ENCODE measurements at places on chromosomes 13 and 19. TPM values are rescaled to one million over a fixed set of nuclear protein-coding genes. Genes with fewer than 3 reads are reported as not detected.

DNA sequence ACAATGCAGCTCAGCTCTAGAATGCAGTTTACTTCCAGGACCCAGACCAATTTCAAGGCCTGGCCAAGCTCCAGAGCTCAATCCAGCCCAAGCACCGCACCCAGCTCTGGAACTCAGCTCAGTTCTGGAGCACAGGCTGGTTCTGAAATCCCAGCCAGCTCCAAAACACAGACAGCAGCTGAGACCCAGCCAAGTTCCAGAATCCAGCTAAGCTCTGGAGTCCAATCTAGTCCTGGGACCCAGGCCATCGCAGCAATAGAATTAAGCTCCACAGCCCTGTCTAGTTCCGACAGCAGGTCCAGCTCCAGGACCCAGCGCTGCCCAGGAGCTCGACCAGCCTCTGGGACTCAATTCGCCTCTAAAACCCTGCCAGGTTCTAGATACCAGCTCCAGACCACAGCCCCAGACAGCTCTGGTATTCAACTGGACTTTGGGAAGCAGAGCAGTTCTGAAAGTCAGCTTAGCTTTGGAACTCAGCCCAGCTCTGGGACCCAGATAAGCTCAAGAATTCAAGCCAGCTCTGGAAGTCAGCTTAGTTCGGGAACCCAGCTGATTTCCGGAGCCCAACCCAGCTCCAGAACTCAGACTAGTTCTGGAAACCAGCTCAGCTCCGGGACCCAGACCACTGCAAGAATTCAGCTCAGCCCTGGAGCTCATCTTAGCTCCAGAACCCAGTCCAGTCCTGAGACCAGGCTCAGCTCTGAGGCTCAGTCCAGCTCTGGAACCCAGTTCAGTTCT is 6.8 kb downstream of the GIPC3 start:
- no peaks in the 10 kb centered on the region for H3K4me1 ChIP-seq
- H3K4me3 ChIP-seq: no peak overlapping the region
- H3K27me3 ChIP-seq: no peaks in the 10 kb centered on the region
- H3K36me3 ChIP-seq: no peaks in the 10 kb centered on the region

The MBD3L2B gene
- total RNA-seq: not detected

DNA sequence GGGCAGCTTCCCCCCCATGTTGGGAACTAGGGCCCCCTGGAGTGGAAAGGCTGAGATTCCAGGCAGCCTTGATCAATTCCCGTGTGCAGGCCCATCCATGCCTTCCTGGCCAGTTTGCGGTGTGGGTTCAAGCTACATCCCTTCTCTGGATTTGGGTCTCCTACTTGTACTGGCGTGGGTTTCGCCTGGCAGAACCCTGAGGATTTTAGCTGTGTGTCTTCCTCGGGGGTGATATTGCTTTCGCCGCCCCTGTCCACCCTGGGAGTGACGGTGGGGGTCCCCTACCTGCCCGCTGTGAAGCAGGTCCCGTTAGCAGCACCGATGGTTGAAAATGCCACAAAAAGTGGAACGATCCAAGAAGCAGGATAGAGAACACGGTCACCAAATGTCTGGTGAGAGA is 11.4 kb downstream of the SLC7A9 start:
- H3K36me3 ChIP-seq: no peaks in the 10 kb centered on the region
- H3K4me3 ChIP-seq: no peak overlapping the region
- no peaks in the 10 kb centered on the region for H3K27me3 ChIP-seq
- no peaks in the 10 kb centered on the region for H3K4me1 ChIP-seq
- H3K27ac ChIP-seq: no peak overlapping the region
- DNase-seq: no peak

DNA sequence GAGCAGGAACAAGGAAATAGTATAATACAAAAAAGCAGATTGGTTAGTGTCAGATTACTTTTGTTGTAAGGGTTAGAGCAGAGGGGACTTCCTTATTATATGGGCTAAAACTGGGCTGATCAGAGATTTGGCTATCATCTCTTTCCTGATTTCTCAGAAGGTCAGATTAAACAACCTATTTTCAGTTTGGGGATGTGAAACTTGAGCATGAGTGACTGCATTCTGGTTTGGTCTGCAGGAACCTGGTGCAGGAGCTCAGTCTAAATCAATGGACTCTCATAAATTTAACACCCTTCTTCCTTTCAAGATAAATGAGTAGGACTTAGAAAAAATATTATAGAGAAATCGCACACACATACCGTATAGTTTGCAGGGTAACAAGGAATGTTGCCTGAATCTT is 12.9 kb upstream of the RFXAP start:
- H3K4me3 ChIP-seq: no peak overlapping the region
- H3K4me1 ChIP-seq: no peaks in the 10 kb centered on the region
- H3K27ac ChIP-seq: no peak overlapping the region
- H3K27me3 ChIP-seq: no peaks in the 10 kb centered on the region

- H3K4me1 ChIP-seq: peaks cover 2% of the 10 kb centered on the region
- peaks cover 4% of the 10 kb centered on the region for H3K36me3 ChIP-seq
- peak within 1 kb of the TSS; percentile 91 for H3K27ac ChIP-seq
- H3K4me3 ChIP-seq: peak within 1 kb of the TSS; percentile 66
- DNase-seq: peak; percentile 88
Measured at GRCh38 chr19:47483800-47484690, at the start of gene KPTN. TSS of gene KPTN (minus strand) at chr19:47484219. CDS start at chr19:47484160, 59 bp downstream.

DNA sequence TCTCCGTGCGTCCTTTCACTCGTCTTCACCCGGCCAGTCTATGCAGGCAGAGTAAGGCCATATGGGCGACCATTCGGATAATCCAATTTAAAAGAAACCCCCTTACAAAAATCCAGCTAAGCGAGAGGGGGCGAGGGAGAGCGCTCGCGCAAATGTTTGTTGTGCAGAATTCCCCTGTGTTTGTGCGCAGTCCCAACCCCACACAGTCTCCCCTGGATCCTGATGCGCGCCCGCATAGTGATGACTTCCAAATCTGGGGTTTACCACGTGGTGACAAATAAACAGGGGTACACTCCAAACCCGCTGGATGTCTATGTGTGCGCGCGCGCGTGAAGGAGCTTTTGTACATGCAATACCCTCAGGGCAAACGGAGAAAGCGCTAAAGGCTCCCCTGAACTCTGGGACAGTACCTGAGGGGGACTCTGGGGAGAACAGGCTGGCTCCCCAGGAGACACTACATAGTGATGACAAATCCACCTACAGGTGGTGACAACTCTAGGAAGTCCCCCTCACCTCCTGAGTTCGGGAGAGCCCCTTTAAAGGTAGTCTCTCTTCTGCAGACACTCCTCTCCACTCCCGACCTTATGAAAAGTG is 8.5 kb downstream of the SOX21 start:
- no peaks in the 10 kb centered on the region for H3K4me1 ChIP-seq
- H3K27ac ChIP-seq: no peak overlapping the region
- H3K36me3 ChIP-seq: no peaks in the 10 kb centered on the region
- H3K27me3 ChIP-seq: peaks cover 86% of the 10 kb centered on the region
- no peak overlapping the region for H3K4me3 ChIP-seq

DNA sequence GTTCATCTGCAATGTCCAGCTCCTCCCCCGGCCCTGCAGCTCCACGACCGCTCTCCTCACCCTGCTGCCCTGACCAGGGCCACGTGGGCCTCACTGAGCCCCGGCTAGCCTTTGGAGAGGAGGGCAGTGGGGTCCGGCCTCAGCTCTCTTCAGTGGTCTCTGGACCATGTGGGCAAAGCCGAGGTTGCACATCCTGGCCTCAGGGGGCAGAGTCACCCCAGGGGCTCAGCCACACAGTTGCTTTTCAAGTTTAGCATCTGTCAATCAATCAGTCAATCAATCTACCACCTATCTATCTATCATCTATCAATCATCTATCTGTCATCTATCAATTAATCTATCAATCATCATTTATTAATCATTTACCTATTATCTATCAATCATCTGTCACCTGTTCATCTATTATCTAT is 3.0 kb upstream of the DIRAS1 start:
- H3K36me3 ChIP-seq: no peaks in the 10 kb centered on the region
- H3K4me3 ChIP-seq: no peak overlapping the region

- no peaks in the 10 kb centered on the region for H3K4me1 ChIP-seq
- no peaks in the 10 kb centered on the region for H3K36me3 ChIP-seq
- no peak overlapping the region for H3K4me3 ChIP-seq
- DNase-seq: no peak
- H3K27me3 ChIP-seq: no peaks in the 10 kb centered on the region
Measured at GRCh38 chr19:55014714-55015113, 23.4 kb downstream of the GP6 start.

The ZNF865 gene
- 1.2 TPM for total RNA-seq

The ENOX1 gene
- total RNA-seq: 7.6 TPM

DNA sequence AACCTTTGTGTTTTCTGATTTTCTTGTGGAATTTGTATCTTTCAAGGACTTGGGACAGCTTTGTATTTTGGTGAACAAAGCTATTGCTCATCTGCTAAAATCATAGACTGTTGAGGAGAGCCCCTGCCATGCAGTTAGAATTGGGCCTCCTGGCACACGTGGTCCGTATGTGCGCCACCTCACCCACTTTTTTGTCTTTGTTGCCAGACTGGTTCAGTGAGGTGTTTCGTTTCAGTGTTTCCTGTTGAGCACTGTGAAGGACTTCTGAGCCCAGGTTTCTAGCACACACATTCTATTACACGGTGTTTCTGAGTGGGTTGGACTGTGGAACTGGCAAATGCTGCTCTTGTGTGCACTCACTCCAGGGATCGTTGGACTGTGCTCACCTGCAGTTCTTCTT is 37.6 kb upstream of the RNF113B start:
- H3K27ac ChIP-seq: peak overlapping the region; percentile 90
- H3K27me3 ChIP-seq: no peaks in the 10 kb centered on the region
- no peak for DNase-seq
- no peak overlapping the region for H3K4me3 ChIP-seq
- no peaks in the 10 kb centered on the region for H3K36me3 ChIP-seq

DNA sequence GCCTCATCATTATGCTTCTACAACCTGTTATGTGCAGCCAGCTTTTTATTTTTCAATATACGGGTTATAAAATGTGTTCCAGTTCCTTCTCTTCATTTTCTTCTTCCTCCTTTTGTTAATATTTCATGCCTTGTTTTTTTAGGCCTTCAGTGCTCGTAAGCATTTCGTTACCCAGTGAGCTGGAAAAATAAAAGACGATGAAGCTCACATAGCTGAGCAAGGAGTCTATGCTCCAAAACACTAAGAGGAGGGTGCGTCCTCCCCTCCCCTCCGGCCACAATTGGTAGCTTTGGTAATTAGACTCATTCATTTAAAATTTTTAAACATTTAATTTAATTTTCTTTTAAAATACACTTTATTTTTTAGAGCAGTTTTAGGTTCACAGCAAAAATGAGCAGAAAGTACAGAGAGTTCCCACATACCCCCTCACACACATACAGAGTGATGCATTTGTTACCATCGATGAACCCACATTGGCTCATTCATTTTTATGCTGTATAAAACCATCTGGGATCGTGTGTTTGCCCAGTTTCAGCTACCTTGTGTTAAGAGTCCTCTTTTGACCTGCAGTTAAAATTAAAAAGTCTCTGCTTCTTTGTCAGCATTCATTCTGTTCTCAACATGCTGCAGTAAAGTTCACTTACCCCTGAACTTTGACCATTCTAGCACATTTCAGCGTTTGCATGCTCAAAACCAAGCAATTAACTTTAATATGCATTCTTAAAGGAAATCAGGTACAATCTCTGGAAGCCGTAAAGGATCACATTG is 223.9 kb downstream of the LACC1 start:
- H3K27me3 ChIP-seq: peaks cover 6% of the 10 kb centered on the region
- no peak overlapping the region for H3K27ac ChIP-seq
- no peak overlapping the region for H3K4me3 ChIP-seq
- H3K4me1 ChIP-seq: no peaks in the 10 kb centered on the region
- DNase-seq: no peak
- H3K36me3 ChIP-seq: no peaks in the 10 kb centered on the region

GRCh38 chr13:108276060-108276459 is 6.5 kb downstream of the TNFSF13B start:
- H3K4me1 ChIP-seq: no peaks in the 10 kb centered on the region
- H3K4me3 ChIP-seq: no peak overlapping the region
- H3K36me3 ChIP-seq: no peaks in the 10 kb centered on the region
- no peak overlapping the region for H3K27ac ChIP-seq
- peak; percentile 75 for DNase-seq
- no peaks in the 10 kb centered on the region for H3K27me3 ChIP-seq

DNA sequence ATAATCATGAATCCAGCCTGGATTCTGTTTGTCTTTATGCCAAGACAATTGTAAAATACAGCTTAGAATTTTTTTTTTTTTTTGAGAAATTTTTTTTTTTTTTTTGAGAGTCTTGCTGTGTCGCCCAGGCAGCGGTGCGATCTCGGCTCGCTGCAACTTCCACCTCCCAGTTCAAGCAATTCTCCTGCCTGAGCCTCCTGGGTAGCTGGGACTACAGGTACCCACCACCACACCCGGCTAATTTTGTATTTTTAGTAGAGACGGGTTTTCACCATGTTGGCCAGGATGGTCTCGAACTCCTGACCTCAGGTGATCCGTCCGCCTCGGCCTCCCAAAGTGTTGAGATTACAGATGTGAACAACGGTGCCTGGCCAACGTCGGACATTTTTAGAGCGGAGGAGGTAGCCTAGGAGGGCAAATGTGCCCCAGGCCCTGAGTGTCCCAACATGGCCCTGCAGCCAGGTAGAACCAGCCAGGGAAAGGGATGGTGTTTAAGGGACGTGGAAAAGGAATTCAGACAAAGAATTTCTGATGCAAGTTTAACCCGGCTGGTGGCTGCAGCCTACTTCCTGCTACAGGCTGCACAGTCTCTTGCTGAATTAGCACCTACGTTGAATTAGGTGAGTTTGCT is 89.8 kb downstream of the GNG7 start:
- H3K4me1 ChIP-seq: no peaks in the 10 kb centered on the region
- H3K4me3 ChIP-seq: no peak overlapping the region
- no peak for DNase-seq
- H3K36me3 ChIP-seq: no peaks in the 10 kb centered on the region

GRCh38 chr19:4477034-4477801 is 5.1 kb downstream of the HDGFL2 start:
- H3K4me1 ChIP-seq: no peaks in the 10 kb centered on the region
- no peaks in the 10 kb centered on the region for H3K27me3 ChIP-seq
- no peak overlapping the region for H3K27ac ChIP-seq

- peak; percentile 78 for DNase-seq
- H3K4me3 ChIP-seq: peak within 1 kb of the TSS; percentile 60
- peaks cover 2% of the 10 kb centered on the region for H3K36me3 ChIP-seq
- H3K27ac ChIP-seq: peak within 1 kb of the TSS; percentile 99
- H3K4me1 ChIP-seq: peaks cover 41% of the 10 kb centered on the region
Measured at GRCh38 chr19:18419195-18419698, at the start of gene SSBP4. TSS of gene SSBP4 (plus strand) at chr19:18419398. CDS start at chr19:18419649, 251 bp downstream.

GRCh38 chr13:77548594-77548993 is 13.1 kb downstream of the SCEL start:
- no peak overlapping the region for H3K4me3 ChIP-seq
- H3K27ac ChIP-seq: no peak overlapping the region
- no peaks in the 10 kb centered on the region for H3K4me1 ChIP-seq
- H3K36me3 ChIP-seq: no peaks in the 10 kb centered on the region
- DNase-seq: no peak
- no peaks in the 10 kb centered on the region for H3K27me3 ChIP-seq

DNA sequence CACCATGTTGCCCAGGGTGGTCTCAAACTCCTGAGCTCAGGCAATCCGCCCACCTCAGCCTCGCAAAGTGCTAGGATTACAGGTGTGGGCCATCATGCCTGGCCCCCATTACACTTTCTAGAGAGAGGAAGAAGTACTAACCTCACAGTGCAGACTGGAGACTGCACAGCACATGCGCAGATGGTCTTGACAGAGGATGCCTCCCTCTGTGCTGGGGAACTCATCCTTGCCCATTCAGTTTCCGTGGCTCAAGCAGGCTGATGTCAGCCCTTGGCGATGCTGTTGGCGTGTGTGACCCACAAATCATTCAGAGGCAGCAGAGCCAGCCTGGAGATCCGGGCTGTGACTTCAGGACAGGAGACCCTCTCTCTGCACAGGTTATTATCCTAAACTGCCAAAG is 14.6 kb upstream of the FFAR2 start:
- H3K4me1 ChIP-seq: no peaks in the 10 kb centered on the region
- peaks cover 4% of the 10 kb centered on the region for H3K27me3 ChIP-seq
- DNase-seq: no peak
- no peak overlapping the region for H3K27ac ChIP-seq
- no peaks in the 10 kb centered on the region for H3K36me3 ChIP-seq

The ADGRE3 gene
- not detected for total RNA-seq

The KANK2 gene
- total RNA-seq: 435 TPM
